Thoracic aorta (tissue), 2 donors: ENCODE measurements at places on chromosomes 1 and 21. TPM values are rescaled to one million over a fixed set of nuclear protein-coding genes. Genes with fewer than 3 reads are reported as not detected.

DNA sequence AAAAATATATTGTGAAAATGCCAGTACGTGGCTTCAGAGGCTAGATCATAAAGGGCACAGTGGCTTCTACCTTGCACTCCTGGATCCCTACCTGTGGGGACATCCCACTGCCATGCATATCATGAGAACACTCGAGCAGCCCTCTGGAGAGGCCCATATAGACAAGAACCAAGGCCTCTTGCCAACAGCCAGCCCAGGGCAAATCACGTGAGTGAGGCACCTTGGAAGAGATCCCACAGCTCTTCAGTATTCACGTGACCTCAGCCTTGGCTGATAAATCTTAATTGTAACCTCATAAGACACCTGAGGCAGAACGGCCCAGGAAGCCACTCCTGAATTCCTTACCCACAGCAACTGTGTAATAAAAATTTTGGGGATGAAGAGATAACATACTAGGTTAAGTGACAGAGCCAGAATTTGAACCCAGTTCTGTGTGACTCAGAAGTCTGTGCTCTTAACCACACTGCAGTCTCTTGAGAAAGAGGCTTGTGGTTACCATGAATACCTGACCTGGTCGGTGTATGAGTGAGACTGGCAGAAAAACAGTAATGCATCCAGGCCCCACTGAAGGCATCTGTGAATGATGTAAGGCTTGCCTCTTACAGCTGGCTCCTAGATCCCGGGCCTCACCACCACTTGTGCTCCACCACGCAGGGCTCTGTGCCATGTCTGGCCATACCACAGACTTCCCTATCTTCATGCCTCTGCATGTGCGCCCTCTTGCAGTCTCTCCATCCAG lies 6.9 kb upstream of the A3GALT2 start:
- no peak for DNase-seq

GRCh38 chr1:92599184-92599583 lies 112.5 kb upstream of the GFI1 start:
- DNase-seq: no peak

- no peak for DNase-seq
These were observed 35.6 kb downstream of the MRPL39 start for GRCh38 chr21:25571726-25572121.

GRCh38 chr1:162069334-162070093 lies at the start of gene NOS1AP:
Gene NOS1AP (plus strand): TSS chr1:162069691. CDS start chr1:162070178, 487 bp downstream.
- peak; percentile 8 for DNase-seq

DNA sequence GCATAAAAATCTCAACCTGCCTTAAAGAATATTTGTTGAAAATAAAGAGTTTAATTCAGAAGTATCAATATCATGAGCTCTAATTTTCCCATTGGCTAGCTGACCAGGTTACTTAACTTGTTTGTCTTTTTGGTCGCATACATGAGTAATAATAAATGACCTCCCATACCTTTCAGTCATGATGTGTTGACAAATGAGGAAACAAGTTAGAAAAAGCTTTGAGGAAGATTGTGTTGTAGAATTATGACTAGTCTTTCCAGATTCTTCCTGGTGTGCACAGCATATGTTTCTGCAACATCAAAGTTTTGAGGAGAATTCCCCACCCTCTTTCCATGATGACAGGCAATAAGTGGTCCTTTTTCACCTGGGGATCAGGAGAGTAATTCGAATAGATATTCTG lies 17.6 kb upstream of the PAPPA2 start:
- DNase-seq: no peak

GRCh38 chr1:74246315-74246714 lies 11.1 kb downstream of the TNNI3K start:
- no peak for DNase-seq

GRCh38 chr1:153929426-153929825 lies 6.7 kb upstream of the GATAD2B start:
- no peak for DNase-seq

GRCh38 chr1:39659538-39659937 lies 12.4 kb downstream of the NT5C1A start:
- no peak for DNase-seq

- DNase-seq: no peak
These were observed 24.9 kb upstream of the TADA1 start for GRCh38 chr1:166900987-166901386.

- DNase-seq: no peak
These were observed 9.0 kb downstream of the IGSF9 start for GRCh38 chr1:159936273-159936904.

GRCh38 chr1:38045401-38046332 lies 926 bp downstream of the POU3F1 start:
- DNase-seq: no peak

DNA sequence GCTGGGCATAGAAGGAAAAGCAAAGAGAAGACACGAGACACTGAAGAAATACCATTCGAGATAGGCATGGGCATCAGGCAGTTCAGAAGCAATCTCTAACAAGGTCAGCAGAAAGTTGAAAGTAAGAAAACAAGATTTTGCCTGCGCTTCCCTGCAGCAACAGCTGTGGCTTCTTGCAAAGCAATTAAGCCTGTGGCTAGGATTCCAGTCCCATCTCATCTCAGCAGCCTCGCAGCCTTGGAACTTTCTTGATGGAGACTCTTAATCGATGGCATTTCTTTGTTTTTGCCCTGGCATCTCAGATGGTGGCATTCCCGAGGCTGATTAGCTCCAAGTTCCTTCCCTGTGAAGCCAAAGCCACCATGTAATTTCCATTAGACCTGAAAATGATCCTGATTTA lies 64.6 kb upstream of the SPAG17 start:
- no peak for DNase-seq

- DNase-seq: peak; percentile 21
These were observed 758 bp downstream of the PTBP2 start for GRCh38 chr1:96722161-96722922.

DNA sequence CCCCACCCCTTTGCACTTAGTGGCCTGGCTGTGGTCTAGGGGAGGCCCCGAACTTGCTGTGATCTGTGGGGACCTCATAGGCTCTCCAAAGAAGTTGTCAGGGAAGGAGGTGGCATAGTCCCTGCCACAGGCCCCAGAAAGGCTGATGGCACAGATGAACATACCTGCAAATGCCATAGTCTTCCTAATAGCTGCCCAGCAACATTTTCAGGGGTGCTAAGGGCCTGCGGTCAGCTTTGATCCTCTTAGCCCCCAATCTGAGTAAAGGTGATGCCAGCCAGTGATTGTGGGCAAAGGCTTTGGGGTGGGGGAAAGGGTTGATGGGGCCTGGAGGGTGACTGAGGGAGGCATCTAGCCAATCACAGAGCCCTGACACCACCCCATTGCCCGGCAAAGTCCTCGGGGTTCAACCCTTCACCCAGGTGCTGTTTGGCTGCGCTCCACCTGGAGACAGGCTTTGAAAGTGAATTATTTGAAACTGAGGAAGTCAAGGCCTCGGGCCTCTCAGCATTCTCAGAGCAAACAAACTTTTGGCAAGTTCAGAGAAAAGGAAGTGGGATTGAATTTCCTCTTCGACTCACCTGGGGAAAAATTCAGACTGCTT lies 35.8 kb downstream of the PAX7 start:
- no peak for DNase-seq

DNA sequence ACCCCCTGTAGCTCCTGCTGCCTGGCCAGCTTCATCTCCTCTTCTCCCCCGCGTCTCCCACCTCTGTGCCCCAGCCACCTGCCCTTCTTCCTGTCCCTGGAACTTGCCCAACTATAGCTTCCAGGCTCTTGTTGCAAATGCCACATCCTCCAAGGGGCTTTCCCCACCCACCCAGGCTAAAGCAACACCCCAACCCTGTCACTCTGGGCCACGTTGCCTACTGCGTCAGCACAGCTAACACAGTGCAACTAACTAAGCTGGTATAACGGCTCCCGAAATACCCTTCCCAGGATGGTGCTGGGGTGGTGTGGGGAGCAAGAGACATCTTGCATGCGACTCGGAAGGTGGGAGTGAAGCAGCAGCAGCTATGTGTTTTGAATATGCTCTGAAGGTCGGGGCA lies 19.7 kb downstream of the CAMK2N1 start:
- no peak for DNase-seq

- DNase-seq: no peak
These were observed 57.4 kb upstream of the MTF2 start for GRCh38 chr1:93021539-93022134.

DNA sequence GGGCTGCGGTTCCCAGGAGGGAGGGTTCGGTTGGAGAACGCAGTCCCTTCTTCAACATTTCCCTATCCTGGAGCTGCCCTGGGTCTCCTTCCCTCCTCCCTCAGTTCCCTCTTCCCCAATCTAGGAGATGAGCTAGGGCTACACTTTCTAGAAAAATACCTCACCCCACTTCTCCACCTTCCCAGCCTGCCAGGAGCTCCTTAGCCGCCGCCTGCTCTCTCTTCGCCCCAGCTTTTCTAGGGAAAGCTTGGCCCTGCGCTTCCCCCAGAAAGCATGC lies 488 bp upstream of the ADAMTS1 start:
- DNase-seq: no peak

DNA sequence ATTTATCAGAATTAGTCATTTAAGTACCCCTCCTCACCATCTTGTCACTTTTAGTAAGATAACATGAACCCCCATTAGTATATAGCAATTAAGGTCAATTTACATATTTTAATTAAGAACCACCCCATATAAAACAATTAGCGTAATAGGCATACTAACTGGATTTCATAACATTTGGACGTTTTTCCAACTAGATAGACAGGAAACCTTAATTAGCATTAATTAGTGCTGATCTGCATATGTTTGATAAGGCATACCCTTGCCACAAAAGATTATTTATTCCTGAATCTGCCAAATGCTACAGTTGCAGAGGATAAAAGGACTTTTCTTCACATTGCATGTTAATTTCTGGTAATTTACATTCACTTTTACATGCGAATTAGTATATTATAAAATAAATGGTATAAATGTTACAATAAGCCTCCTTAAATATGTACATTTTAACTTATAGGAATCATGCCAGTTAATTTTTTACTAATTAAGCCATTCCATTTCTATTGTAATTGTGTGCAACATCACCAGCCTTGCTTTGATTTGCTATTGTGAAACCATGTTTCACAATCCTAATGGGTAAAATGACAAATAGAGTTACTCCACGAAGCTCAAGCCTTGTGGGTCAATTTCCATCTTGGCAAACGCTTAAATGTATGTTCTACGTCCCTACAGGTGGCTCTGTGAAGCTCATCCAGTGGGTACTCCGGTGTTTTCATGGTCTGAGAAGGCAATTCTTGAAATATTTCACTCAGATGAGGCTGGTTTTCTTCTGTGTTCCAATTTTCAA lies 469.6 kb downstream of the DPYD start:
- DNase-seq: no peak

- no peak for DNase-seq
These were observed 574.9 kb upstream of the CAMK1G start for GRCh38 chr1:209008586-209008985.

GRCh38 chr1:10178597-10179405 lies 31.6 kb upstream of the KIF1B start:
- DNase-seq: no peak

GRCh38 chr1:107100331-107100984 lies 40.4 kb upstream of the NTNG1 start:
- no peak for DNase-seq

DNA sequence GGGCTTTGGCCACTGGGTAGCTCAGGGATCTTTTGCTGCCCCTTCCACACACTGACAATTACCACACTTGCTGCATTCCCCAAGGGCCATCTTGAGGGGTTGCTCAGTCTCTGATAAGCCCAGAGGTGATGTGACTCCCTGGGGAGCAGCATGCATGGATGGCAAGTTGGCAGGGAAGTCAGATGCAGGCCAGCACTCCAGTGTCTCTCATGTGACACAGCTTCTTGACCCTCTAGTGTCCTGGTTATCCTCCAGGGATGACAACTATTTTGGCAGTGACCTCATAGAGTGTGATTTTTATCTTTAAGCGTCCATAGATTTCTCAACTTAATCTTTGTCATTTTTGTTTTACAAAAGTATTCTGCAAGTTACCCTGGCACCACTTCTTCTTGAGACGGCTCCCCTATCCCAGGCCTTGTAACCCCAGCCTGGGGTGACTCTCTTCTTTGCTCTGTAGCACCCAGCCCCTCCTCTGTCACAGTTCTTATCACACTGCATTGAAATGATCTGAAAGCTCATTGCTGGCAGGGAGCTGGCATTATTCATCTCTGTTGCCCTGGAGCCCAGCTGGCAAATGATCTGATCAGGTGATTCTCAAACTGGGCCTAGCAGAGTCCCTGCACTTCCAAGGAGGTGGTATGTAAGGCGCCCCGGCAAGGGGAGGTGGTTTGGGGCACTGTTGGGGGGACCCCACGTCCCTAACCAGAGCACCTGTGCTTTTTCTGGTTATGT lies 72.6 kb downstream of the TENT5C start:
- DNase-seq: no peak

DNA sequence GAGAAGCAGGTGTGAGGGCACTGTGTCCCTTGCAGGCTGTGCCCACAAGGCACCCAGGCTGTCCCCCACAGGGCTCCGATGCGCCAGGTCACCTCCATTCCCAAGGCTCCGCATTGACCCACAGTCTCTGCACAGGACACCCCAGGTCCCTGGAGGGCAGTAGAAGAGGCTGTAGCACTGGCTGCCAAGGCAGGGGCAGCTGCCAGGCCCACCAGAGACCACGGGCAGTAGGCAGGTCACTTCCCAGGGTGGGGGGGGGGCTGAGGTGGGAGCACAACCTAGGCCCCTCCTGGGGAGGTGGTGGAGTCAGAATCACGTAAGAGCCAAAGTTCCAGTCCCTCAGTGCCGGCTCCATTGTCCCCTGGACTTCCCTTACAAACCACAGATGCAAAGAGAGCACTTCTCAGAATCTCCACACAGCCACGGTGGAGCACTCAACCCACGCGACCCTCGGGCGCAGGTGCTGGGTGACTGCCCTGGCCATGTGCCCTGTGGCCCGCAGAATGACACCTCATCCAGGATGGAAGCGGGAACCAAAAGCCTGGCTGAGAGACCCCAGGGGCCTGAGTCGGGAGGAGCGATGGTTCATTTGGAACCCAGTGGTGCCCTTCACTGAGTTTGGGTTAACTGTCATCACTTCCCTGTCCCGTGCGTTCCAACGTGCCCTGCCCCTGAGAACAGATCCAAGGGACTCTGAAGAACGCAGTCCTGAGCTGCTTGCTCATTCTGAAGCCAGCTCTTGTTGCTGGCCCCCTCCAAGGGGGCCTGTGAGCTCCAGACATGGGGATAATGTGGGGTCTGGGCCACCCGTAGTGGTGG lies 69.7 kb upstream of the PDE9A start:
- DNase-seq: no peak

DNA sequence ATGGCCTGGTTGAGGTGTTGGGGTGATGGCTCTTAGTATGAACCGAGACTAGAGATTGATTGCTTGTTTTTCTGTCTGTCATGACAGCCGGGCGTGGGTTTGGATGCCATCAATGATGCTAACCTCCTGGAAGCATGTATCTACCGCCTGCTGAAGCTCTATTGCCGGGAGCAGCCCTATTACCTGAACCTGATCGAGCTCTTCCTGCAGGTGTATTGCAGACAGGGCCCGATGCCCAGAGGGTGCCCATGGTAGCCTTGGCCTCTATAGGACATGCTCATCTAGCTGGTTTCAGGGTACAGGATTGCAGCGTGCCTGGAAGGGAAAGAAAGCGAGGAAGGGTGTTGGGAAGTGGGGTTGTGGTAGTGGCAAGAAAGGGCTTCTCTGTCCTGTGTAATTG lies 2.6 kb upstream of the RUSC1 start:
- no peak for DNase-seq

The FAM151A gene
- total RNA-seq: not detected

The OR10T2 gene
- total RNA-seq: not detected

The GPN2 gene
- 15.0 TPM for total RNA-seq

The DMRTA2 gene
- total RNA-seq: 0.41 TPM

The RASSF5 gene
- total RNA-seq: 22.8 TPM

The IBA57 gene
- 12.2 TPM for total RNA-seq

The SYTL1 gene
- total RNA-seq: 5.5 TPM

The SLC26A9 gene
- total RNA-seq: not detected

The HEYL gene
- total RNA-seq: 91.2 TPM

The G0S2 gene
- 11.0 TPM for total RNA-seq

The NBPF12 gene
- total RNA-seq: 14.8 TPM

The IER5 gene
- total RNA-seq: 20.2 TPM

The COL8A2 gene
- total RNA-seq: 126 TPM
